Right ventricle myocardium superior (tissue), 1 donor: ENCODE measurements at places on chromosomes 6 and 20. TPM values are rescaled to one million over a fixed set of nuclear protein-coding genes. Genes with fewer than 3 reads are reported as not detected.

- no peak for DNase-seq
These were observed 32.8 kb downstream of the CD40 start for GRCh38 chr20:46150943-46151342.

GRCh38 chr20:25042531-25043498, 15.1 kb downstream of the ACSS1 start:
- peak; percentile 82 for DNase-seq

- DNase-seq = no peak
These were observed 351.9 kb downstream of the COL12A1 start for GRCh38 chr6:74853991-74854390.

GRCh38 chr20:57716901-57717300, 7.1 kb upstream of the PMEPA1 start:
- DNase-seq = peak; percentile 65

DNA sequence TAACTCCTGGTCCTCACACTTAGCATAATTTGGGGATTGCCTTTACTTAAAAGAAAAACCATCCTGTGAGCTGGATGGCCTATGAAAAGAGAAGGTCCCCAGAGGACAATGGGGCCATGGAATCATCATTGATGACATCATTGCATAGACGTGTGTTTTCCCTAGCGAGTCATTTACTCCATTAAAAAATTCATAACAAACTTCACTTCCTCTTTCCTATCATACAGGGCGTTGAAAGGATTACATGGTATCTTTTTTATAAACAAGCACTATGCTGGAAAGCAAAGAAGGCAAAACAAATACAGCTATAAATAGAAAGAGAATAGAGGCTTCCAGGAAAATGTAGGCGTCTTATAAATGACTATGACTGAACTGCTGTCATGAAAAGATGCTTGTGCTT, 11.3 kb upstream of the COL12A1 start:
- no peak for DNase-seq

- DNase-seq = no peak
These were observed 447.3 kb upstream of the GJE1 start for GRCh38 chr6:141685416-141685815.

GRCh38 chr6:72322771-72323170, 299.1 kb upstream of the KCNQ5 start:
- no peak for DNase-seq

DNA sequence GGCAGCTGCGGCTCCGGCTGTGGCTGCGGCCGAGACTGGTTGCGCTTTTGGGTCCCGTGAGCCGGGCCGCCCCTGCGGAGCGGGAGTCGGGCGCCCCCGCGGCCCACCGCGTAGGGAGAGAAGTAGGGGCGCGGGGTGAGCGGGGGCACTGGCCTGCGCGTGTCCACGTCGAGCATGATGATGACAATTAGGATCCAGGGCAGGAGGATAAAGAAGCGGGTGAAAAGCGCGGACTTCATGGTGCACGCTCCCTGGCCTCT, 739 bp downstream of the B3GAT2 start:
- no peak for DNase-seq

DNA sequence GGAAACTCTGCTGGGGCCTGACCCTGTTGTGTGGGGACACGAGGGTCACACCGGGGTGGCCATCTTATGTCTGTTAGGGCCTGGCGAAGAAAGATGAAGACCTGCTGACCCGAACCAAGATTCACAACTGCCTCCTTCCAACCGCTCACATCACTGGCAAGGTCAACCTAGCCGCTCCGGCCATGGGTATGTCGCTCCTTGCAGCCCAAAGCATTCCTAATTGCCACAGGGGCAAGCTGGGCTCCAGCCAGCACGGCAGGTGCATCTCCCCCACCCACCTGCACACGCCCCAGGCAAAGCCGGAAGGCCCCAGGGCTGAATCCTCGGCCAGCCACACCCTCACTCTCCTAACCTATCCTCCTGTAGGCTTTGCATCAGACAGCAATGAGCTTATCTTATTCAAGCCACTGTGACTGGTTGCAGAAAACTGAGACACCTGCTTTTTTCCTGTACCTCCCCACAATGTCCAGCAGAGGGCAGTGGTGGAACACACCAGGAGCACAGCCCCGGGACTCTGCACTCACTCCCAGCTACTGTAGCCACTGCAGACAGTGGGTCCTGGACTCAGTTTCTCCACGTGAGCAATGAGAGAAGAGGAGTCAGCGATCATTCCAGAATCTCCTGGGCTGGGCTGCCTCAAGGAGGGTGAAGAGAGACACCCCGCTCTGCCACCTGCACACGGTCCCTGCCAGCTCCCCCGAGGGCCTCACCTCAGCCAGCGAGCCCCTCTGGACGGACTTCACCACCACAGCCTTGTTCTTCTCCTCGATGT, 170.2 kb downstream of the PREX1 start:
- DNase-seq = peak; percentile 74

DNA sequence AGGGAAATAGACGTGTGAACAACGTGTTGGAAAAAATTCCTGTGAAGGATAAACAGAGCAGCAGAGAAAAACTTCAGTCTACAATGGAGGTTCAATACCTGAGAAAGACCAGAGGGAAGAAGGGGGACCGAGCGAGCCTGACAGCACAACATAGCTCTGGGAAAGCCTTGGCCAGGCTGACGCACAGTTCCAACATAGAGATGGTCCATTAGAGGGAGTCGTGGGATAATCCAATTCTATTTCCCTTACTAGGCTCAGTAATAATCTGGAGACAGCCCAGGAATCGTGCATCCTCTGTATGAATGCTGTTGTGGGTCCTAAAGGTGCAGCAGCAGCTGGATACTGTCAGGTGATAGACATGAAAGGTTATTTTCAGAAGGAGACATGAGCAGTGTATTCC, 370.8 kb upstream of the BTBD3 start:
- DNase-seq = no peak

Gene CCM2L
- total RNA-seq = 8.5 TPM

Gene HLA-DMA
- 16.3 TPM for total RNA-seq

Gene BNIP5
- not detected for total RNA-seq
